NCI-H1436 (cell line): ENCODE measurements at places on chromosomes 13 and 19.
A peak's percentile ranks its signal among the peaks of the same experiment; 100 is the strongest.

DNA sequence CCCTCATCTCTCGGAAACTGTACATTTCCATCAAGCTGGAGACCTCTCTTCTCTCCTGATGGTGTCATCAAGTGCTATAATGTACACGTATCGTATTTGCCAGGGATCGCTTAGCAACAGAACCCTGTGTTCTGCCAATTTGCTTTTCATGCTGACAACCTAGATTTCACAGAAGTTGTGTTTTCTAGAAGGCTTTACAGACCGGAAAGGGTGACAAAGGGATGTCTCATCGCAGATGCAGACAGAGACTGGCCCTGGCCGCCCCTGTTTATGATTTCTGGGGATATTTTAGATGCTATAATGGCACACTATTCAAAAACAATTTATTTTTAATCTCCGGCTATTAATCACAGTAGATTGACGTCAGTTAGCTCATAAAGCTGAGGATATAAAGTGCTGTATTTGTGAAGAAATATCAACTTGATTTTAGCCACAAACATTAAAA, 291.4 kb downstream of the IRS2 start:
- peak; percentile 14 for DNase-seq

GRCh38 chr19:16337809-16338469, 13.3 kb downstream of the KLF2 start:
- DNase-seq, result no peak

DNA sequence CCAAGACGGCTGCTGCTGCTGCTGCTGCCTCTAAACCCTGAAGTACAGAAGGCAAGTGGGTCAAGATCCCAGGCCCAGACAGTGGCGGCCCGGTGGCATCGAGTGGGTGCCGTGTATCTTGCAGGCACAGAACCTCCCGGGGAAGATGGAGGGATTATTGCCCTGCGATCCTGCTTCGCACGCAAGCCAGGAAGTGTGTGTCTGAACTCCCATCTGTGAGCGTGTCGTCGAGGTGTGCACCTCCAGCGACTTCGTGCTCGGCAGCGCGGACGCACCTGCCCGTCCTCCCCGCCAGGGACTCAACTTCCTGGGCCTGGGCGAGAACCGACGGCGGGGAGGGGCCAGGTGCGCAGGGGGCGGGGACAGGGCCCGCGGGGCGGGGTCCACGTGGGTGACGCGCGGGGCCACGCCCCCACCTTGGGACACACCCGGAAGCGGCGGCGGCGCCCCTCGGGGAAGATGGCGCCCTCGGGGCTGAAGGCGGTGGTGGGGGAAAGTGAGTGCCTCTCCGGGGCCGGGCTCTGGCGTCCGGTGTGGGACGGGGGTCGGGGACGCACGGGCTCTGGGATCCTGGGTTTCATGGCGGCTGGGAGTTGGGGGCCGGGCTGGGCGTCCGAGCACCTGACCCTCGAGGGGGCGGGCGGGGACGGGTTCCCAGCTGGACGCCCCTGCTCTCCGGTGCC, at the start of gene STXBP2:
Gene STXBP2 (plus strand): TSS at position 420 of the 683 bp plus-strand sequence. CDS start 40 bp downstream, at position 460.
- peak; percentile 79 for DNase-seq

DNA sequence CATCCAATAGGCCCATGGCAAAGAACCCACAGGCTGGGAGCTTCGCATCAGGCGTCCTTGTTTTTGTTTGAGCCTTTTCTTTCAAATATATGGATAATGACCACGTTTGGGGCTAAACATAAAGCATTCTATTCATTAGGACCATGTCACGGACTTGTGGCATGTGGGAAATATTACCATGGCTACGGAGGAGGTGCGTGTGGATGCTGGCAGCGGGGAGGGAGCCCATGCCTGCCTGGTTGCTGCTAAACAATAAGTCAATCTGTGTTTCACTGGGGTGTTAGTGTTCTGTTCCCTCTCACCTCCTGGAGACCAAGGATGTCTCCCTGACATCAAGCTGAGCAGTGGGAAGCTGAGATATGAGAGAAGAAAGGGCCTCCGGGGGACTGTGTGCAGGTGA, 121.1 kb downstream of the IRS2 start:
- DNase-seq, result no peak

DNA sequence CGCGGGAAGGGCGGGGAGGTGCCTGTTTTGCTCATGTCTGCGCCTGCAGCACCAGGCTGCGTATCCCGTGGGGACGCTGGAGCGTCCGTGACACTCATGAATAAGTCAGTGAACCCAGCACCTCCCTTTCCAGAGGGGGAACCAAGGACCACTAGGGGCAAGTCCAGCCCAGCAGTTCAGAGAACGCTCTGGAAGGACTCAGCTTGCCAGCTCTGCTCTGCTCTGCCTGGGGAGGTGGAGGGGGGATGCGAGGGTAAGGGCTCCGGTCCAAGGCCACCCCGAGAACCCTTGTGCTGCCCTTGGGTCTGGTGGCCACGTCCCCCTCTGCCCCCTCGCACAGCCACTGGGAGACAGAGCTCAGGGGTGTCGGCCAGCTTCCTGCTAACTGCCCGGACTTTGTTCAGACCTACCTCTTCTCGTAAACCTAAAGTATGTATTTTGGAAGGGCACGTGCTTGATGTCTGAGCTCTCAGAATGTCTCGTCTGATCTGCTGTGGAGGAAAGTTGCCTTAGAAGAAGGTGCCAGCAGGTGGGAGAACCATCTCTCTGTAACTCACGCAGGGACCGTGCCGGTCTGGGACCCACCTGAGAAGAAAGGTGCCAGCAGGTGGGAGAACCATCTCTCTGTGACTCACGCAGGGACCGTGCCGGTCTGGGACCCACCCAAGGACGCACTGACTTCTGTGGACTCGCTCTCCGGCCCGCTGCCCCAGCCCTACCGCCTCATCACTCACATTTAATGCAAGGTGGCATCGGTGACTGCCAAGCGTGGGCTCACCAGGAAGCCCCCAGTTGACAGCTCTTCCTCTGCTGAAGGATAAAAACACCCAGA, 34.1 kb downstream of the TMEM255B start:
- DNase-seq, result no peak
